Dermis blood vessel endothelial cell (primary cell): ENCODE measurements at places on chromosomes 16 and 17. TPM values are rescaled to one million over a fixed set of nuclear protein-coding genes. Genes with fewer than 3 reads are reported as not detected.

KRTAP16-1 gene
- 0.05 TPM in 1 of 2 replicates, not detected in the other for total RNA-seq

OTOP2 gene
- not detected in 2 replicates for total RNA-seq

- no peak for DNase-seq
Observed at GRCh38 chr16:78703936-78704335, 604.5 kb downstream of the WWOX start.

DNA sequence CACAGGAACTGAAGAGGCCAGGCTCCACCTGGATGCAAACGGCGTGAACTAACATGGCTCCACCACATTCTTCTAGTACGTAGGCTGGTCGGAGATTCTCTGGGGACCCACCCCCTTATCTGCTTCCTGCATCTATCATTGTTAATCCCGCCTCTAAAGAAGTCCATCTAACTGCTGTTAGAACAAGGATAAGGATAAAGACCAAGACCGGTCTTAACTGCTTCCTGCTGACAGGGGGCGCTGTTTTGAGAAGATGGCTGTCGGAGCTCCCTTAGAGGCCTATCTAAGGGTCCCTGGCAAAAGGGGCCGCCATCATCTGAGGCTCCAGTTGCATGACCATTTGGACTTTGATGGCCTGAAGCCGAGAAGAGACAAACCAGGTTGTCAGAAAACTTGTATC lies 25.8 kb upstream of the TNFSF12 start:
- DNase-seq: peak; percentile 60

ITFG1 gene
- total RNA-seq: 50.0 and 75.4 TPM in 2 replicates

DNA sequence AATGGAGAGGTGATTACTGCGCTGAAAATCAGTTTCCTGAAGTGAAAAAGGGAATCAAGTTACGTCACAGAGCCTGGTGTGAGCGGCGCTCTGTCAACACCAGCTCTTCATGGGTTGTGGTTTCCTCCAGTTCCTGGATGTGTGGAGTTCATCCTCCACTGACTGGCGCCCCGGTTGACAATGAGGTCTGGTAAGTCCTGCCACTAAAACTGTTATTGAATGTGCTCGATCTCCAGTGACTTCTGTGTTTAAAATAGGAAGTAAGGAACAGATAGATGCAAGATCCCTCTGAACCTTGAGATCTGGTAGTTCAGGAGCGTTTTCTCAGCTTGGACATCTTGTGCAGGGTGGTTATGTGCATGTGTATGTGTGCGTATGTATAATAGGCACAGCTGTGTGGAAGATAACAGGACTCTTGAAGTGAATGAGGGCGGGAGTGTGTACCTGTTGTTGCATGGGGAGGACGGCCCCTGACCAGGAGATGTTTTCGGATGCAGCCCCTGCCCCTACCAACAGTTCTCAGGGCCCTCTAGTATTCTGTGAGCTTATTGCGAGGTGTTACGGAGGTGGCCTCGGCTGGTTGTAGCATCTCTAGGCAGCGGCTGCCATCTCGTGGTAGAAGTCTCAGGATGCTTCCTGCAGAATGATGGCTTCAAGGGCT lies 22.0 kb upstream of the GOT2 start:
- peak; percentile 92 for DNase-seq

- DNase-seq: peak; percentile 76
Observed at GRCh38 chr16:56789360-56789759, 59.4 kb downstream of the NUP93 start.

TERB1 gene
- total RNA-seq: 0.17 TPM in 1 of 2 replicates, not detected in the other

FOXO3B gene
- total RNA-seq: 3.0 and 4.1 TPM in 2 replicates

GRCh38 chr17:41796121-41796895 lies 9.8 kb upstream of the JUP start:
- DNase-seq: no peak

DNA sequence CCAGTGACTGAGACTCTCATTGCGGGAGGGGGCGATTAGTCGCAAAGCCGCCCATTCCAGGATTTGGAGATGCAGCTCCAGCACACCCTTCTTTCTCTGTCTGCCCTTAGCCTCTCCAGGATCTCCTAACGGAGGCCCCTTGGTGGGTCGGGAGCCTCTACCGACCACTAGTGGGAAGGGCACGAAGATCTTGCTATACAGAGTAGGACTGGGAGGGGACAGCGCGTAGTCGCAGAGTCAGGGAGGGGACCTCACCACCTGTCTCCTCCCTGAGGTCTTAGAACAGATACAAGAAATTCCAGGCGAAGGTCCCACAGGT lies 588 bp upstream of the SMTNL2 start:
- DNase-seq: peak; percentile 46

GRCh38 chr17:71572343-71572742 lies 548.5 kb upstream of the SOX9 start:
- no peak for DNase-seq

DNA sequence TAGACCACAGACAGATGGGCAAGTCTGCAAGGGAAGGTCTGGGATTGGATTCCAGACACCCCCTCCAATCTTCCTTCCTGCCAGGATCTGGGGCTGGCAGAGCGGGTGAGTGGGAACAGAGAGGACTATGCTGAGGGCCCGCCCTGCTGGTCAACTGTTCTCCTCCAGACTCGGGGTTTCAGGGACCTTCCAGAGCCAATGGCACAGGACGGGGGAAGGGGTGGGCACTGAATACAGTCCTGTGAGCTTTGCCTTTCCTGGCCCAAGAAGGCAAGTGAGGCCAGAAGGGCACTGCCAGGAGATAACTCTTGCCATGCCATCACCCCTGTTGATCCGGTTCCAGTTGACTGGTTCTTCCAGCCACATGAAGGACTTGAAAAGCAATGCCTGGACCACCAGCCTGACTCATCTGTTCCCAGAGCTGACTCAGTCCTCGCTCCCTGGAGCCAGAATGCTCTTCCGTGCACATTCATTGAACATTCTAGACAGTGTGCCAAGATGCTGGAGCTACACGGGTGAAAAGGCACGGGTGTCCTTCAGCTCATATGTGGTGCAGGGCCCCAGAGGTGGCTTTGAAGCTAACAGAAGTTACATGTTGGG lies 533 bp upstream of the MEFV start:
- DNase-seq: no peak

DNA sequence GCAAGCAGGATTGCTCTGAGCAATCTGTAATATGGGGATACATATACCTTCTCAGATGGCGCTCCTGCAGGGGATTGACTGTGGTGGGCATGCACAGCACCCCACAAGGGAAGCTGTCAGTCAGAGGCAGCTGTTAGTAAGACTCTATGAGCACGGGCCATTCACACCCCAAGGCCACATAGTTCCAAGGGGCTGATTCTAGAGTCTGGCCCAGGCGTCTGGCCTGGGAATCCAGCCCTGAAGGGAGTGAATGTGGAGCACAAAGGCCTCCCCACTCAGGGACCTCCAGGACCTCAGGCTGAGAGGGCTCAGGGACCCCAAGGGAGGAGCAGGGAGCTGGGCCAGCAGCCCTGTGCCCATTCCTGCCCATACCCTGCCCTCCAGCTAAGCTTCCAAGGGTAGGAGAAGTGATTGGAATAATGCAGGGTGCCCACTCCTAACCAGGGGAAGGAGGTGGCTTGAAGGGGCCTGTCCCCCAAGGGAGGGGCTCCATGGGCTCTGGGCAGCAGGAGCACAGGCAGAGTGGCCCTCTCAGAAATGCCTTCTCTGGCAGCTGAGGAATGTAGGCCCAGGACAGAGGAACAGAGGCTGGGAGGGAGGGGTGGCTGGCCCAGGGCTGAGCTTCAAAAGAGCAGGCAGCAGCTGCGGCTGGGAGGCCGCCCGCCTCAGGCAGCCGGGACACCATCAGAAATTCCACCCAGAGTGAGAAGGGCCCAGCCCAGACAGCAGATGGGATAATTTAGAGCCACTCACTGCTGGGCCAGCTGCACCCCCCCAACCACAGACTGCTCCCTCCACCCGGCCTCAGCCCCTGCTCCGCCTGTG lies 48.9 kb upstream of the MRPS23 start:
- no peak for DNase-seq

DNA sequence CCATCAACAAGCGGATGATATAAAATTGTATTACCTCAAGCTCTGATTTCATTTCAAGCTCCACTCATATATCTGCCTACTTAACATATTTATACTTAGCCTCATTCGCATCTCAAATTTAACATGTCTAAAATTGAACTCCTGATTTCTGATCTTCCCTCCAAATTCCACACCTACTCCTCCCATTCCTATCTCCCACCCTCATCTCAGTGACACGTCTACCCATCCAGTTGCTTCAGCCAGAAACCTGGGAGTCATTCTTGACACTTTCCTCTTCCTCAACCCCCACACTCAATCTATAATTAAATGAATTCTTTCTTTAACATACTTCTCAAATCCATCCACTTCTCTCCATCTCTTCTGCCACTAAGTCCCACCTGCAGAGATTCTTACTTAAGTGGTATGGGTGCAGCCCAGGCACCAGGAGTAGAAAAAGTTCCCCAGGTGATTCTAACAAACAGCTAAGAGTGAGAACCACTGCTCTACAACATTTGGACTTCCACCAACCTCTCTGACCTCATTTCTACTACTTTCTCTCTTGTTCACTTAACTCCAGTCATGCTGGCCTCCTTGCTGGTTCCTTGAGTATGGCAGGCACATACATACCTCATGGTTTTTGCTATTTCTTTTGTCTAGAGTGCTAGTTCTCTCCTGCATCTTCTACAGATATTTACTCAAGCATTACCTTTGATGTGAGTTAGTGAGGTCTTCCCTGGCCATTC lies 18.1 kb downstream of the SPOP start:
- DNase-seq: no peak

GRCh38 chr16:72785886-72786285 lies 262.0 kb downstream of the ZFHX3 start:
- DNase-seq: no peak

- DNase-seq: no peak
Observed at GRCh38 chr16:85041219-85042166, 13.9 kb downstream of the KIAA0513 start.

- DNase-seq: no peak
Observed at GRCh38 chr17:924711-925475, 54.7 kb downstream of the NXN start.

RNF112 gene
- 0.51 and 0.70 TPM in 2 replicates for total RNA-seq

GRCh38 chr16:23666571-23667354 lies 11.9 kb upstream of the PLK1 start:
- no peak for DNase-seq

GSDMA gene
- total RNA-seq: not detected in 2 replicates

HOXB13 gene
- total RNA-seq: not detected in 2 replicates

IRX6 gene
- not detected in 2 replicates for total RNA-seq

- DNase-seq: no peak
Observed at GRCh38 chr17:2028737-2029136, 1.2 kb upstream of the DPH1 start.

GRCh38 chr17:70378076-70378475 lies 208.7 kb downstream of the KCNJ2 start:
- peak; percentile 0 for DNase-seq

- no peak for DNase-seq
Observed at GRCh38 chr17:9090641-9091096, 69.4 kb downstream of the NTN1 start.

DNA sequence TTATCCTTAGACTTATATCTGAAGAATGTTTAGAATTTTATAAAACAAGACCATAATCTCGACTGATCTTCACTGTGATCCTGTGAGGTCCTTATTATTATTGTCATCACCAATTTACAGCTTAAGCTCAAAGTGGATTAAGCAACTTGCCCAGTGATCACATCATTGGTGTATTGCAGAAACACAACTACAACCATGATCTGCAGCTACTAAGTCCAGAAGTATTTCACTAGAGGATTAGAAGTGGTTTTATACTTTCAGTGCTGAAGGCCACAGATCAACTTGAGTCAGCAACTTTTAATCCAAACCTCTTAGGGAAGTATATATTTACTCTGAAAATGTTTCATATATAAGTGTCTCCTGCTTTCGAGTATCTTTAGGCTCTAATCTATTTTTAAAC lies 624.3 kb upstream of the SOX9 start:
- DNase-seq: no peak

GRCh38 chr17:64129515-64129764 lies 504 bp downstream of the ERN1 start:
- no peak for DNase-seq

GRCh38 chr17:1724869-1725641 lies 551 bp downstream of the WDR81 start:
- peak; percentile 30 for DNase-seq

USP43 gene
- under 0.01 and 0.19 TPM in 2 replicates for total RNA-seq

DNA sequence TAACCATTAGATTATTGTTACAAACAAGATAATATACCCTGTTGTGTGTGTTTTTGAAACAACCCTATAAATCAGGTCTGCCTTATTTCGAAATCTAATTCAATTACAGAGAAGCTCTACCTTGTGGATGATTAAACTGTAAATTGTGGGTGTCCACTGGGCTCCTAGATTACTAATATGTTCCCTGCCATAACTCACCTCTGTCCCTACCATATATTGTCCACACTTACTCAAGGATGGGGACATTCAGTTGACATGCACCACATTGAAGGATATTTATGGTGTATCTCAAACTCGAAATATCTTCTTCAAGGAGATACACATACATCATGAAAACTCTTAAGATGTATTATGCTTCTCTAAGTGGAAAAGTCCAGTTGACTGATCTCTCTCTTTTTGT lies 617.6 kb upstream of the EEF2KMT start:
- no peak for DNase-seq

GRCh38 chr16:86924537-86924936 lies 346.2 kb downstream of the FOXL1 start:
- DNase-seq: no peak

DNA sequence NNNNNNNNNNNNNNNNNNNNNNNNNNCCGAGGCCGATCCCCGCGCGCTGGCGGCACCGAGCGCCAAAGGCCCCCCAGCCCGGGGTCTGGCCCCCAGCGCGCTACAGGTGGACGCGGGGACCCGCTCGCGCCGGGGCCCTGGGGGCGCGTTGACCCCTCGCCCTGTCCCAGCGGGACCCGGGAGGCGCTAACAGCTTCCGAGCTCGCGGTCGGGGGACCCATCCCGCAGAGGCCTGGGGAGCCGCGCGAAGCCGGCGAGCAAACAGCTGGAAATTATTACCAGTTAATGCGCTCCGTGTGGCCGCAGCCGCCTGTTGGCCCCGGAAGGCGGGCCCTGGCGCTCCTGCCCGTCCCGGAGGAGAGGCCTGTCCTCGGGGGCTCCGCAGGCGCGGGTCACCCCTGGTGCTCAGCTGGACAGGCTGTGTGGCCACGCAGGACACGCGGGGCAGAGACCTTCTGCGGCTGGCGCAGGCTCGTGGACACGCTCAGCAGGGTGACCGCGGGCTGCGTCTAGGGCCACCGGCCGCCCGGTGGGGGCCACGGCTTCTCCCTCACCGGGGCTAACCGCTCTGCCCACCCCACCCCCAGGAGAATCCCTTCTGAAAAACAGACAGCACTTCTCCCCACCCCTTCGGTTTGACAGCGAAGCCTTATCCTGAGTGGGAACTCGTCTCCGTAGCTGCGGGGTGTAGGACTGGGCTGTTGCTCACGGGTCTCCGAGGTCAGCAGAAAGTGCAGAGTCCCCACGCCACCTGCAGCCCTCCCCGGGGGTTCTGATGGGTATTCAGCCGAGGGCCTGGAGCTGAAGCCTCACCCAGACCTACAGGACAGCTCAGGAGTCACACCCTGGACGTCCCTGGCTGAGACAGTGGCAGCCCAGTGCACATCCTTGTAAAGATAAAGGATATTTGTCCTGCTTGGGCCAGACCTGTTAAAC lies 138.7 kb upstream of the RPH3AL start:
- DNase-seq: peak; percentile 51

PSMD12 gene
- total RNA-seq: 22.8 and 48.4 TPM in 2 replicates

IRX3 gene
- total RNA-seq: 0.88 and 1.0 TPM in 2 replicates
